Fibroblast of skin of abdomen (primary cell): ENCODE measurements at places on chromosomes 12 and 14.

GRCh38 chr14:34872822-34873588 lies 2.2 kb downstream of the BAZ1A start:
- DNase-seq = peak; percentile 24

- DNase-seq = no peak
Measured at GRCh38 chr14:95303552-95303951, 16.2 kb downstream of the CLMN start.

DNA sequence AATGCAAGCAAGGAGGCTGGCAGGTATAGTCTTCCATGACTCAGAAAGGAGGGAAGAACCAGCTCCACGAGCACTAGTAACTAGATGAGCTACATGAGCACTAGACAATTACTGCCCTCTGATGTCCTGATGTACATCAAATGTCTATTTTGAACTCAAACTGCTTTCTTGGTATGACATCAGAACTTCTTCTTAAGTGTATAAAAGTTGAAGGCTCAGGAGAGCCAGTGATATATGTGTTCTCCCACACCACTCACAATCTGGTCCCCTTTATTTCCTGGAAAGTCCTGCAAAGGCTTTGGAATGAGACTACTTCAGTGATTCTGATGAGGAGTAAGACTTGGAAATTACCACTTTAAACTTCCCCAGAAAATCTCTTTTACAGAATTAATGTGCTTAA lies 18.5 kb upstream of the DHRS7 start:
- DNase-seq = peak; percentile 22

- no peak for DNase-seq
Measured at GRCh38 chr14:62916551-62916950, 128.7 kb downstream of the KCNH5 start.

DNA sequence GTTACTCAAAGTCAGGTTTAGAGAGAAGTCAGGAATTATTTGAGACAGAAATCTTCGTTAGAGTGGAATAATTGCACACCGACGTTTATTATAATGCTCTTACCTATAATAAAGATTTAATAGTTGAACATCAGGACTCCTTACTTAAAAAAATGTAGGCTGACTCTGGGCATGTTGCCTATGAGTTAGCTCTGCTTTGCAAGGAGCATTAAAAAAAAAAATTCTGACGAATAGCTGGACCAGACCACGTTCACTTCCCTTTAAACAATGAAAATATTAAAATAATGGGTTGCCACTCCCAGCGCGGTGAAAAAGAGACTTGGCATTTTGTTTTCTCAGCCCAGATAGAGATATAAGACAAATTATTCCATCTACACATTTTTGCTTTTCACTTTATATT lies 574 bp upstream of the FANCM start:
- peak; percentile 12 for DNase-seq

DNA sequence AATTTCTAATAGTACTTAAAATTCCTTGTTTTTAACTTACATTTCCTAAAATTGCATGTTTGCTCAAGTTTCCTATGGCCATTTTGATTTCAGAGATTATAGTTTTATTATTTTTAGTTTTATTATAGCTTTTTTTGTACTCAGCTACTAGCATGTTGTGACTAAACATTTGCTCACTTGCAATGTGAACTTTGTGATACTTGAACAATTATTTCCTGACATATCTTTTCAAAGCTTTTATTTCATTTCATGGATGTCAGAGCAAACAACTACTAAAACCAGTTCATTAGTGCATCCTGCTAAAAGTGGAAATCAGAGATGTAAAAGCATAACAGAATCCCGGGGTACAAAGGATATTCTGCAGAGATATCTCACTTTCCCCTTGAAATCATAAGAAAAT lies 33.6 kb upstream of the PCNX4 start:
- no peak for DNase-seq

- DNase-seq = no peak
Measured at GRCh38 chr12:109715310-109716091, 1.9 kb downstream of the FAM222A start.

DNA sequence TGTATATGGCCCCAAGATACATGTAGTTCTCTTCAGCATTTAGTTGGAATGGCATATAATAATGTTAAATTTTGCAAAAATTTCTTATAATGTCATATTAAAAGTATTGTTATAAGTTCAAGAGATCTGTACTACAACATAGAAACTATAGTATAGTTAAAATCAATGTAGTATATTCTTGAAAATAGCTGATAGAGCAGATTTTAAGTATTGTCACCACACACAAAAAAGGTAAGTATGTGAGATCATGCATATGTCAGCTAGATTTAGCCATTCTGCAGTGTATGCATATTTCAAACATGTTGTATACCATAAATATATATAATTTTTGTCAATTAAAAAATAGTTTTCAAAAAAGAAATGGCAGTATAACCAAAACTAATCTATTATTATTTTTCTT lies 86.5 kb downstream of the PLBD1 start:
- DNase-seq = no peak

GRCh38 chr12:24491968-24492367 lies 456.9 kb downstream of the BCAT1 start:
- DNase-seq = no peak

DNA sequence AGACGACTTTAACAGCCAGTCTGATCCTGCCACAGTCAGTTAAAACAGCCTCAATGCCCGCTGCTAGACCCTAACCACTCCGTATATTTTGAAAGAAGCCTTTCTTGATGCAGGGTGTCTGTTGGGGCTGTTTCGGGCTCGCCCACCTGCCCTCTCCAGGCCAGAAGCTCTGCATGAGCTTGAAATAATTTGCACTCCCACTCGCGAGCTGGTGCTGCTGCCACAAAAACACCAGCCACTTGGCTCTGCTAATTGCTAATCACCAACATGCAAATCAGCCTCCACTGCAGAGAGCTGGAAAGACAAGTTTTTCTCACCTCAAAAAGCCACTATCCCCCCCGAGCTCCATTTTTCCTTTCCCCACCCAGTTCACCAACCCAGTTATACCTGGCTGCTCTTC lies 15.5 kb downstream of the BAZ2A start:
- DNase-seq = no peak

DNA sequence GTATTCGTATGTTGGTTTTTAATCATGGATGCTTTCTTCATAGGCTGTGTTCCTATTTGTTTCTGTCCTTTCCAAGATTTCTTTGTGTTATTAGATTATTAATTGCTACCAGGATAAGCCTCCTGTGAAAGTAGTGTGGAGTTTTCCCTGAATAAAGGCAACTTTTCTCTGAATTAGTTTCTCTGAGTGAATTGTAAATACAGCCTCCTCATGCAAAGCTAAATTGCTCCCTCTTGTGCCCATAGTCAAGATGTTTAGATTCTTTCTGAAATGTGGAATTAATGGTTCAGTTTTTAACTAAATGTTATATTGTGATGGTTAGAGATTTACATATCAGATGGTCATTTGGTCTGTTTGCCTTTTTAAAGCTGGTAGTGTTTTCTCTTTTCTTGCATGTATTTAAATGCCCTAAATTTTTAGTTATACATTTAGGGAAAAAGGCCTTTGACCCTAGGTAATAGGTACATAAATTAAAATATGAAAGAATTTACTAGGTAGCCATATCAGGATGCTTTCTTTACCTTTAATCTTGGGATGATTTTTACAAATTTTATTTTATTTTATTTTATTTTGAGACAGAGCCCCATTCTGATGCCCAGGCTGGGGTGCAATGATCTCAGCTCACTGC lies 8.9 kb downstream of the APAF1 start:
- DNase-seq = peak; percentile 48

GRCh38 chr14:43165651-43166050 lies 1341.4 kb downstream of the FSCB start:
- DNase-seq = no peak

DNA sequence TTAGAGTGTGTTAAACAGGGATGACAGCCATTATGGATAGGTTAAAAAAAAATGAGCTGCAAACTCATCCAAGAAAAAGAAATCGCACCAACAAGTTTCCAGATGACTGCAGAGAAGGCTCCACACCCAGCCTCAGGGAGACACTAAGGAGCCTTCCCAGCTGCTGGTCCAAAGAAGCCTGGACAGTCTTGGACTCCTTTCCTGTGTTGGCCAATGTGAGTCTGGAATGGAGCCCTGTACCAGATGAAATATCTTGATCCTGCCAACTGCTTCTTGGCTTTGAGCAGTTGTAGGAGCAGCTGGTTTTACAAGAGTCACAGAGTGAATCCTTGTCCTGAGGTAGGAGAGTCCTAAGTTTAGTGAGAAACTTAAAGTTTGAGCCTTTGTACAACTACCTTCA lies 44.5 kb downstream of the SLC38A1 start:
- peak; percentile 21 for DNase-seq

DNA sequence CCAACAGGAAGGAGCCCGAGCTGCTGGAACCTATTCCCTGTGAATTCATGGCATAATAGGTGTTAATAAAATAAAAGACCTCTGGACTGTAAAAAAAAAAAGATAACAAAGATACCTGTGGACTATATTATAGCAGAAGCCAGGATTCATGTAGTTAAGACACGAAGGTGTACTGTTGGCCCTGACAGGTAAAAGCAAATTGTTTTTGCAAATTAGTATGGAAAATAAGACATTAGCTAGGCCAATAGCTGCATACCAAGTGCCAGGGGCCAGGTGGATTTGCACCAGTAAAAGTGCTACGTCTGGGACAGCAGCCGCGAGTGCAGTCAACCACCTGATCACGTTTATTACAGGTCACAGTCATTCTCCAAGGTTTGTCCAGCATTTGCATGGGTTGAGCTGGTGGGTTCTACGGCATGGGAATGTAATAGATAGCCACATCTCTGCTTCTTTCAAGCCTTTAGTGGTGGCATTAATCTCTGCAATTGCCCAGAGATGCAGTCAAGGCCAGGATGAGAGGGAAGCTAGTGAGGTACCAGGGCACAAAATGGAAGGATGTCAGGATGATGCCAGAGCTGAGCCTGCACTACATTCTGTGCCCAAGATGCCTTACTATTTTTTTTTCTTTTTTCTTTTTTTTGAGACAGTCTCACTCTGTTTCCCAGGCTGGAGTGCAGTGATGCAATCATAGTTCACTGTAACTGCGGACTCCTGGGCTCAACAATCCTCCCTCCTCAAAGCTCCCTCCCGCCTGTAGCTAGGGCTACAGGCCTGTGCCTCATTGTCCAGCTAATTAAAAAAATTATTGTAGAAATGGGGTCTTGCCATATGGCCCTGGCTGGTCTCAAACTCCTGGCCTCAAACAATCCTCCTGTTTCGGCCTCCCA lies 26.3 kb downstream of the TNFAIP2 start:
- DNase-seq = no peak
